ENCODE measurements at places on chromosomes 6 and 20.

DNA sequence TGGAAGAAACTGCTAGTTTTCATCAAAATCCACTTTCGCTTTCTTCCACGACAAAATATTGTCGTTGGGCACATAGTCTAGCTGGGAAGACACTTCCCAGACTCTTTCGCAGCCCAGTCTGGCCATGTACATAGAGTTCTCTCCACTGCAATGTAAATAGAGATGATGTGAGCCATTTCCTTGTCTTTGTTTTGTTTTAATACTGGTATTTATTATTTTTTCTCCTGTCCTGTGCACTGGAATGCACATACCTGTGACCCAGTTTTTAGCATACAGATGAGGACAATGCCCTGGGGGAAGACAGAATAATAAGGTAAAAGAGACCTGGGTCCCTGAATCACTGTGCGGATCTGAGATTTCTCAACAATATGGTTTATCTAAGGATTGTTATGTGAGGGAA lies 149.5 kb upstream of the BMP5 start:
- H3K27me3 ChIP-seq: no peaks in the 10 kb centered on the region
- H3K4me1 ChIP-seq: no peaks in the 10 kb centered on the region
- H3K36me3 ChIP-seq: no peaks in the 10 kb centered on the region
- H3K4me3 ChIP-seq: no peak overlapping the region
- H3K27ac ChIP-seq: no peak overlapping the region

DNA sequence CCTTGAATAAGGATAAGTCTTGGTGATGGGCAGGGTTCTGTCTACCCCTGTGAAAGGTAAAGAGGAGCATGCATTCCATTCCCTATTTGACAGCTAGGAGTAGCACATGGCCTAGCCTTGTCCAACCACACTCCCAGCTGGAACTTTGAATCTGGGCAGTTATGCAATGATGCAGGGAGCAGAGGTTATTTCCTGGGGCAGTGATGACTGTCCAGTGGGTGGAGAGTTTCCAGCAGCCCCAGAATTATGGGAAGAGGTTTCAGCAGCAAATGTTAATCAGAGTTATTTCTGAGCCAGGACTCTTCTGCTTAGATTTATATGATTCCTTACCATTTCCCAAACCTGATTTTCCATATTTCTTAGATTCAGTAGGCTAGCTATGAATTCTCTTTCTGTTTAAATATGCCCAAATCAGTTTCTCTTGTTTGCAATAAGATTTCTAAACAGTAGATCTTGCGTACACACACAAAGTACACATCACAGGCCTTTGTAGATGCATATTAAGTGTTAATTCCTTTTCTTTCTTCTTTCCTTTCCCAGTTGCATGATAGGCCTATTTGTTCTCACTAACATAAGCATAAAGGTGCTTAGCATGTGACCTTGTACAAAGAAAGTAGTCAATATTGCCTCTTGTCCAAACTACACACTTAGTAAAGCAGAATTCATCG lies 17.3 kb upstream of the TXLNB start:
- no peak overlapping the region for H3K27ac ChIP-seq
- H3K4me3 ChIP-seq: no peak overlapping the region
- peaks cover 6% of the 10 kb centered on the region for H3K4me1 ChIP-seq
- H3K27me3 ChIP-seq: peaks cover 5% of the 10 kb centered on the region
- no peak for DNase-seq

DNA sequence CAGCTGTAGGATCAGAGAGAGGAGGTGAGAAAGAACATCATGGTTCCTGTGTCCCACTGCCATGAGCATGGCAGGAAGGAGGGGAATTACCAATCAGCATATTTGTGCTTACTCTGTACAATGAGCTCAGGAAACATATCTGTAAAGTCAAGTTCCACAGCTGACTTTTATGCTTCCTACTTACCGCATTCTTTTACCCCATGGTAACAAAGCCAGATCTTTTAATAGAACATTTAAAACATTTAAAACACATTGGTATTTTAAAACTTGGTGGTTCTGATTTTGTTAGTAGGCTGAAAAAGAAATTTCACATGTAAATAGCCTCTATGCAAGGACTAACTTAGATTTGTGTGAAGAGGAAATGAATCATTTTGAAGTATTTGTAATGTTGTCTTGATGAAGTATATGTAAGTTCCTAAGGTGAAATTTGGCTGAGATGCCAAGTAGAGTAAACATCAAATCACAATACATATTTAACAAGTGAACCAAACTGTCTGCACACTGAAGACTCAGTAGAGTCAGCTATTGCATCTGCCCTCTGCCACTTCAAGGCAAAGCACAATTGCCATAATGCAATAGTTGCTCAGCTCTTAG lies 114.7 kb downstream of the GJA10 start:
- H3K27me3 ChIP-seq: no peaks in the 10 kb centered on the region
- peak overlapping the region; percentile 64 for H3K27ac ChIP-seq
- H3K4me1 ChIP-seq: peaks cover 26% of the 10 kb centered on the region
- no peak for DNase-seq
- peaks cover 31% of the 10 kb centered on the region for H3K36me3 ChIP-seq

DNA sequence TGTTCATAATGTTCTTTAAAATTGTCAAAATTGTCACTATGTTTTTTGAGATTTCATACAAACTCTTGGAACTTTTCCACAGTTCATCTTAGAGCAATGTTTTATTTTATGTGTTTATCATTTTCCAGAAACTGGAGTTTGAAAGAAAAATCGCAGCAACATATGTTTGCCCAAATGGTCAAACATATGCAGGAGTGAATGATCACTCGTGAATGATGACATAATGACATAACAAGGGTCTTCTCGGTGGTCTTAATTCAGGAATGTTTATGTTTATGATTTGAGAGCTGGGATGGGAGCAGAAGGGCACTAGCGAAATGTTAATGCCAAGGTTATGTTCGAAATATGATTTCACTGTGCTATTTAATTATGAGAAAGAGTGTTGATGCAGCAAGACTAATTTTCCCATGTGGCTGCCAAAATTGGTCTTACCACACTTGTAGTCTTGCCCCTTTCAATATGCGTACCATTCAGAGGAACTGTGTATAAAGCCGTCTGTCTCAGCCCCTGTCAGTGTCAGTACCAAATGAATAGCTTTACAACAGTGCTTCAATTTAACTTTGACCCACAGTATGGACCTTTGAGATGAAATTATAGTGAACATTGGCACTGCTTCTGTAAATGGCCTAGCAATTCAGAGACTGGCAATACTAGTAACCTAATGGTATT lies 152.3 kb downstream of the CARMIL1 start:
- no peak overlapping the region for H3K27ac ChIP-seq
- no peak for DNase-seq
- no peaks in the 10 kb centered on the region for H3K36me3 ChIP-seq
- H3K4me3 ChIP-seq: no peak overlapping the region

- H3K36me3 ChIP-seq: no peaks in the 10 kb centered on the region
- DNase-seq: no peak
- no peak overlapping the region for H3K4me3 ChIP-seq
- H3K27ac ChIP-seq: no peak overlapping the region
These were observed 380.7 kb upstream of the CITED2 start for GRCh38 chr6:139754898-139755775.

DNA sequence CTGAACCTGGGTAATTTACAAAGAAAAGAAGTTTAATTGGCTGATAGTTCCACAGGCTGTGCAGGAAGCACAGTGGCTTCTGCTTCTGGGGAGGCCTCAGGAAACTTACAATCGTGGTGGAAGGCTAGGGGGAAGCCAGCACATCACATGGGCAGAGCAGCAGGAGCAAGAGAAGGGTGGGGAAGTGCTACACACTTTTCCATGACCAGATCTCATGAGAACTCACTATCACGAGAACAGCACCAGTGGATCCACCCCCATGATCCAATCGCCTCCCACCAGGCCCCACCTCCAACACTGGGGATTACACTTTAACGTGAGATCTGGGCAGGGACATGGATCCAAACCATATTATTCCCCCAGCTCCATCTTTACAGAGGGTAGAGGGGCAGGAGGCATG lies 166.4 kb downstream of the NFATC2 start:
- no peaks in the 10 kb centered on the region for H3K27me3 ChIP-seq
- no peak for DNase-seq
- H3K36me3 ChIP-seq: peaks cover 9% of the 10 kb centered on the region
- H3K4me3 ChIP-seq: no peak overlapping the region
- peaks cover 22% of the 10 kb centered on the region for H3K4me1 ChIP-seq

GRCh38 chr6:16028966-16029365 lies 99.9 kb upstream of the MYLIP start:
- no peak overlapping the region for H3K27ac ChIP-seq
- peaks cover 4% of the 10 kb centered on the region for H3K27me3 ChIP-seq
- no peaks in the 10 kb centered on the region for H3K36me3 ChIP-seq
- no peaks in the 10 kb centered on the region for H3K4me1 ChIP-seq
- DNase-seq: no peak
- no peak overlapping the region for H3K4me3 ChIP-seq

GRCh38 chr6:107965746-107966145 lies 7.7 kb upstream of the SEC63 start:
- H3K36me3 ChIP-seq: no peaks in the 10 kb centered on the region
- H3K27me3 ChIP-seq: no peaks in the 10 kb centered on the region
- H3K4me1 ChIP-seq: peaks cover 7% of the 10 kb centered on the region
- H3K27ac ChIP-seq: no peak overlapping the region
- H3K4me3 ChIP-seq: no peak overlapping the region
- DNase-seq: no peak

DNA sequence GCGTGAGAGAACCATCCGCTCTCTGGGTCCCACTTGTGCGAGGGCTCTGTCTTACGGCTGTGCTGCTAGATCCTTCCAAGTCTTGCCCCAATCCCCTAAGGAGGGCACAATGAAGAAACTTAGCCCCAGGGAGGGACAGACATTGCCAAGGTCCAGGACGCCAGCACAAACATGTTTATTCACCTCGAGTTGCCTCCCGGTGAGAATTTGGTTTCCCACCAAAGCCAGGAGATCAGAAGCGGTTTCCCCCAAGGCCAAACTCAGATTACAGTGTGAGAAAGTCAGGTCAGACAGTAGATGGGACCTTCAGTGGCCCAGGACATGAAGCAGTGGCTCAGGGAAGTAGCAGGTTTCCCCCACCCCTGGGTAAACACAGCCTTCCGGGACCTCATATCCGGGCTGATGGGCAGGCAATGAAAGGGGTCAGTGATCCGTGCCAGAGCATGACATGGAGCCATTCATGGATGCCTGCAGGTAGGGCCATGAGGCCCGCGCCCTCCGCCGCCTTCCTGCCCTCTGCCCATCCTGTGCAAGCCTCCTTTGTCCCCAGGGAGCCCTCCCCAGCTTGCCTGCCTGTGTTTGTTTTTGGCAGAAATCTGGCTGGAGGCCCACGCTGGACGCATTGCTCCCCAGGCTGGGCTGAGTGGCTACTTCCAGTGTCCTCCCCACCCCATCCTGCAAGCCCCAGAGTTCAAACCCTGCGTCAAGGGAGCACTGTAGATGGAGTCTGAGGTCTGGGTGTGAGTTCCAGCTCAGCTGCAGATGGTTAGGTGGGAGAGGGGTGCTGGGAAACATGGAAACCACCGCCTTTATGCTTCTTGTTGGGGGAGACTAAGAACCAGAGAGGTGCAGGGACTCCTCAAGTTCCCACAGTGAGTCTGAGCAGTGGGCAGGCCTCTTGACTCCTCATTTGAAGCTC lies 2.0 kb downstream of the BPIFB2 start:
- H3K36me3 ChIP-seq: no peaks in the 10 kb centered on the region
- no peak overlapping the region for H3K27ac ChIP-seq
- no peak overlapping the region for H3K4me3 ChIP-seq
- DNase-seq: no peak

- H3K27ac ChIP-seq: no peak overlapping the region
- no peaks in the 10 kb centered on the region for H3K36me3 ChIP-seq
- H3K4me1 ChIP-seq: no peaks in the 10 kb centered on the region
- DNase-seq: no peak
- H3K27me3 ChIP-seq: peaks cover 10% of the 10 kb centered on the region
These were observed 66.9 kb downstream of the COL19A1 start for GRCh38 chr6:69933239-69933638.

GRCh38 chr20:31712564-31713311 lies 9.9 kb downstream of the BCL2L1 start:
- peak overlapping the region; percentile 34 for H3K27ac ChIP-seq
- DNase-seq: no peak
- H3K27me3 ChIP-seq: no peaks in the 10 kb centered on the region
- peaks cover 79% of the 10 kb centered on the region for H3K36me3 ChIP-seq

GRCh38 chr20:6711951-6712649 lies 55.4 kb upstream of the BMP2 start:
- no peak overlapping the region for H3K27ac ChIP-seq
- no peaks in the 10 kb centered on the region for H3K36me3 ChIP-seq
- no peak overlapping the region for H3K4me3 ChIP-seq
- no peaks in the 10 kb centered on the region for H3K4me1 ChIP-seq
- no peaks in the 10 kb centered on the region for H3K27me3 ChIP-seq

- H3K36me3 ChIP-seq: no peaks in the 10 kb centered on the region
- no peaks in the 10 kb centered on the region for H3K27me3 ChIP-seq
- no peaks in the 10 kb centered on the region for H3K4me1 ChIP-seq
- H3K27ac ChIP-seq: no peak overlapping the region
These were observed 176.6 kb upstream of the POU3F2 start for GRCh38 chr6:98657764-98658163.

- DNase-seq: peak; percentile 33
- no peaks in the 10 kb centered on the region for H3K4me1 ChIP-seq
- no peak overlapping the region for H3K4me3 ChIP-seq
- no peak overlapping the region for H3K27ac ChIP-seq
These were observed 33.6 kb downstream of the APCDD1L start for GRCh38 chr20:58481481-58482021.
